ENCODE measurements at places on chromosomes 4 and X.

- no peak for DNase-seq
These were observed 30.3 kb upstream of the TMSB15B start for GRCh38 chrX:103932133-103932532.

GRCh38 chr4:79259242-79259641 is 66.6 kb downstream of the NAA11 start:
- no peak for DNase-seq

DNA sequence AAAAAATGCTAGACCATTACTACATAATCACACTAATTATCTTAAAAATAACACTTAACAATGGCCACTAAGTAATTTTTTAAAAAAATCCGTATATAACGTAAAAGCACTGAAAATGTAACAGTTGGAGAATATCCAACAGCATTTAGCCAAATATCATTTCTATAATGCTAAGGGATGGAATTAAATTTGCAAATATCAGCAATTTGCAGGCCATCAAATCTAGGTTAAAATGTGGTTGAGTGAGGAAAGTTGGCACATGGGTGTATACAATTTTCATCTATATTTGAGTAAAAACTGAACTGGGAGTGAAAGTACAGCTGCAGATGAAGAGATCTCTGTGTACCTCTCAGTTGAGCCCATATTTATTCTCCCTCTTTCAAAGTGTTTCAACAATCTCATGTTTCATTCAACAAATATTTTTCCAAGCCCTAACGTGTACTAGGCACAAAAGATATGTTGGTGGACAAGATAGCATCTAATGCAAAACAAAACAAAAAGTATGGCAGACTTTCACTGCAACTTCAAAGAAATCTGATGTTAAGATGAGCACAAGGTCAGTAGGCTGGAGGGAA is 63.0 kb downstream of the MBNL3 start:
- DNase-seq: no peak

DNA sequence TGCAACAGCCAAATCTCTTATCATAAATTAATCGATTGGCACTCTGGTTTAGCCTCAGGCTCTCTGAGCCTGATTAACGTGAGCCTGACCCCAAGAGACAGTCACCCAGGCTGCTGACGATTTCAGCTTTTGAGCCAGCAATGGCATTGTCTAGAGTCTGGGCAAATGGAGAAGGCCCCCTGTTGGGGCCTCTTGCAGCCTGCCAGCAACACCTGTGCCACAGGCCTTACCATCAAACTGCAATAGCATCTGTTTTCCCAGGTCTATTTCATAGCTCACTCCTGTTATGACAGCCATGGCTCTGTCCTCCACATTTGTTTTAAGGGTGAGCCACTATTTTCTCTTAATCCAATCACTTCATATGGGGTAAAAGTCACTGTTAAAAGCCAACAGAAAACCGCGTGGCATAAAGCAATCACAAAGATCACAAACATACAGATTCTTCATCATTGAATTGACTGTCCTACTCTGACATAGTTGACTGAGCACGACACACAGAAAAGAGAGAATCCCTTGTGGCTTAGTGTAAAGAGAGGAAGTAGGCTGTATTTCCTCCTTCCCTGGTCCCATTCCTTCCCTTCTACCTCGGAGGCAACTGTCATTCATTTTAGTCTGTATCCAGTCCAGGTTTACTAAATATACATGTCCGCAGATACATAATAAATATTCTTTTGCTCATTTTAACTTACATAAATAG is 47.8 kb downstream of the SLC9A7 start:
- no peak for DNase-seq

DNA sequence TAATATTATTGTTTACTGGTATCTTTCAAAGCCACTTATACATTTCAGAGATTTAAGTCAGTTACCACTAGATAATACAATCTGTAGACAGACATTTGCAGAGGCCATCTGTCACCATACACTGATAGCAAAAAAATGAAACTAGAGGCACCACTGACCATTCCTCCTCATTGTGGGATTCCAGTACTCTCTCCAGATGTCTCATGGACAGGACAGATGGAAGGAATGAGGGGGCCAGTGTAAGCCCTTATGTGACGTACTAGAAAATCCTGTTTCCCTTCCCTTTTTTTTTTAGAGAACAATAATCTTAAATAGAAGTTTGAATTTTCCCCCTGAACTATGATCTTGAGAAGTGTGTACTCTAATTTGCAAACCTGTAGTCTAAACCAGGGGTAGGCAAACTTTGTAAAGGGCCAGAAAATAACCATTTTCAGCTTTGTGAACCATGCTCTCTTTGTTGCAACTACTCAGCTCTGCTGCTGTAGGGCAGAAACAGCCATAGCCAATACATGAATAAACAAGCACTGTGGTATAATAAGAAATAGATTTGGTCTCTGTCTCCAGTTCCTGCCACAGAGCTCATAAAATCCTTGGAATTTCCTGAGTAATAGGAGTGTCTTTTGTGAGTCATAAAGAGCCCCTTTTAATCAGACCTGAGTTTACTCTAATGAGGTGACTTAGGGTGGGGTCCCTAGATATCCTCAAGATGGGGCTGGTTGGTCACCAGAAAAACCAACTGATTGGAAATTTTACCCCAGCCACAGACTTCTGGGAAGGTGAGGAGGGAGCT is 90.4 kb downstream of the MOSPD2 start:
- DNase-seq: peak; percentile 31

GRCh38 chr4:2861631-2862436 is 18.2 kb downstream of the ADD1 start:
- DNase-seq: no peak

GRCh38 chr4:153204247-153204671 is at the start of gene TRIM2:
Gene TRIM2 (plus strand): TSS chr4:153204443. CDS start chr4:153204531, 88 bp downstream.
- peak; percentile 67 for DNase-seq
